T47D (cell line): ENCODE measurements at places on chromosomes 12 and 14.

GRCh38 chr14:64476438-64476837 lies 11.1 kb downstream of the AKAP5 start:
- no peak for DNase-seq

DNA sequence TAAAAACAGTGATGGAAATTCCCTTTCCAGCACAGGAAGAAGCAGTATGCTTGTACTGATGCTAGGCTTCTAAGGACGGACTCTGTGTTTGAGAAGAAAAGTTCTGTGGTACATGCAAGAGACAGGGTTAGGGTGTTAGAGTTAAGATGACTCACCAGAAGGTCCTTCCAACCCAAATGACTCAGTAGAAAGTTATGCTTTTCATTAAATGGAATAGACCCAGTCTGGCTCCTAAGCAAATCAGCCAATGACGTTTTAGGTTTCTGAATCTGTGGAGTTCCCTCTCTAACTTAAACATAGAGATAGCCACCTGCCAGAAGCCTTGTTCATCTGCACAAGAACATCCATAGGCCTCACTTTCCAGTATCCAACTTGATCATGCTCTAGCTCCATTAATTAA lies 5.7 kb downstream of the PTHLH start:
- no peak for DNase-seq

GRCh38 chr14:95477411-95478269 lies 38.8 kb downstream of the SYNE3 start:
- no peak for DNase-seq

DNA sequence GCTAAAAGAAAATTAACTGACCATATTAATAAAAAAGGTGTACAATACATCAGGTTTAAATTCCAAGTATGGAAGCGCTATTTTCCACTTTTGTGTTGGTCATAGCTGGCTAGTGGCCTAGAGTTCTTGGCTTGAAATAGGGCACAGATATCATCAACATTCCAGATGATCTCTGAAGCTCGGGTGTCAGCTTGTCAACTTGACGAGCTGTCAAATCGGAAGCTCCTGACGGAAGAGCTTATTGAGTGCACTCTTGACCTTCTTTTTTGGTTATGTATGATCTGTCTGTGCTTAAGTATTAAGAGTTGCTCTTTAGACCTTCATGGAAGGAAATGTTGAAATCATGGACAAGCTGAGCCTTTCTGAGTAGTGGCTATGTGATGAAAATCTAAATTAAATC lies 177.9 kb downstream of the APAF1 start:
- DNase-seq = no peak

DNA sequence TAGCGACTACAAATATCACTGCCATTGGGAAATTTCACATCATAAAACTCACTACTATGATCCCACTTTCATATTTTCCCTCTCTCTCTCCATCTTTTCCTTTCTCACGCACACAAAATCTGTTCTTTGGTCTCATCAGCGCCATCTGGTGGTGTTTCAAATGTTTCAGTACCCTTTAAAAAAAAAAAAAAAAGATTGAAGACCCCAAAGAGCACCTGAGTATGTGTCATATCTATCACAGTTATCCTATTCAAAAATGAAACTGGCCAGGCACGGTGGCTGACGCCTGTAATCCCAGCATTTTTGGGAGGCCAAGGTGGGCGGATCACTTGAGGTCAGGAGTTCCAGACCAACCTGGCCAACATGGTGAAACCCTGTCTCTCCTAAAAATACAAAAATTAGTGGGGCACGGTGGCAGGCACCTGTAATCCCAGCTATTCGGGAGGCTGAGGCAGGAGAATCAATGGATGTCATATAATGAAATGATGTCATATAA lies 72.4 kb downstream of the TTC9 start:
- peak; percentile 76 for DNase-seq

DNA sequence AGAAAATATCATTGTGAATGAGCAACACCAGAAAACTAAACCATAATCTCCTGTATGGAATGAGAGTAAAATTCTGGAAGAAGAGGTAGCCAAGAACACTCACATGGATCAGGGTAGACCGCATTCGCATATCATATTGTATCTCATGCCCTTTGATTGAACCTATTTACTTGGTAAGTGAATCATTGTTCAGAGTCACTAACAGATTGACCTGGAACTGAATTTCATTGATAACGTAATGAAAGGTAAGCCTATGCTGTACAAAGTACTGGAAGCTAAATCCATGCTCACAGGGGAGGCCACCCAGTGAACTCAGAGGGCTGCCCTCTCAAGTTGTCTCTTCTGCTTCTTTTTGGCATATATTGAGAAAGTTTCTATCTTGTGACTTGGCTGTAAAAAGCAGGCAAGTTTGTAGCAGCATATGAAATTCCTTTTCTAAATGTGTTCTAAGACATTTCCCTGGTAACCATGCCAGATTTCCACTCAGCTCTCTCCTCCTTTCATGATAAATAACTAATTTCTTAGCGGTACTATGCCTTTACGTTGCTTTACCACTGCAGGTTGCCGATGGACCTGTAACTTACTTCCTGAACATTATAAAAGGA lies 91.4 kb downstream of the PLCZ1 start:
- no peak for DNase-seq

- DNase-seq = no peak
Observed at GRCh38 chr12:32893458-32893857, 3.1 kb downstream of the PKP2 start.
